ENCODE measurements at places on chromosomes 6 and 20.

- no peak for DNase-seq
These were observed 49.9 kb downstream of the RPRD1B start for GRCh38 chr20:38083338-38084048.

GRCh38 chr20:46648903-46649649, 2.2 kb downstream of the SLC13A3 start:
- DNase-seq, result no peak

GRCh38 chr6:151914484-151914883, 107.0 kb downstream of the ESR1 start:
- DNase-seq, result no peak

- DNase-seq, result no peak
These were observed 41.7 kb upstream of the IL17A start for GRCh38 chr6:52144196-52145076.

GRCh38 chr6:52558266-52559000, 18.4 kb downstream of the TRAM2 start:
- DNase-seq, result no peak

GRCh38 chr6:162385980-162386379, 341.6 kb downstream of the PRKN start:
- no peak for DNase-seq

DNA sequence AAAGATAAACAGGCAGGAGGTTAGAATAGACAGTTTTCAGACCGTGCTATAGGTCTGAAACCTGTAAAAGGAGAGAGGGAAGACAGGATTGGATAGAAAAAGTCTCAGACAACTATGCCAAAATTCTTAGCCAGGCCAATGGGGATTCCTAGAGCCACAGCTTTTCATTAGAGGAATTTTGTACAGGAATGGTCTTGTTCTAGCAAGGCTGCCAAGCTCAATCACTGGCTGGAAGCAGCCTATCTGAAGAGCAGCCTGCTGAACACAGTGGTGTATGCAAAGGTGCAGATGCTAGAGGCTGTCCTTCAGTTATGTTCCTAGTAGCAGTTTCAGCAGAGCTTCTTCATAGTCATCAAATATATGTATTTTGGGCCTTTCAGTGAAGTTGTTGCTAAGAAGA, 313.1 kb downstream of the GRIK2 start:
- no peak for DNase-seq

DNA sequence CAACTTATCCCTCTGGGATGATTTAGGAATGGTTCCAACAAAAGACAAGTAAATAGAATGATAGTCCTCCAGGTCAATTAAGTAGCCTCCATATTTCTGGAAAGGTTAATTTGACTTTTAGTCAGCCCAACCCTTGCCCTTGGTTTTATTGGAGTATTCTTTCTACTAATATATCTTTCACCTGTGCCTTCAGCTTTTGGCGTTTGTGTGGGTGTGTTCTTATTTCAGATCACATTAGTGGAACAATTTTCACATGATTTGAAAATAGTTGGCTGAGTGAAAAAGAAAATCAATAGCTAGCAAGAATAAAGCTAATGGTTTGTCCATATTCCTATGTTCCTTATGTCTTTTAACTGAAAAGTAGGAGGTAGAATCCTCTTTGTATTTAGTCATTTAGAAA, 239.6 kb upstream of the SGK1 start:
- DNase-seq, result no peak

GRCh38 chr6:4916954-4917561, 86.8 kb downstream of the RPP40 start:
- no peak for DNase-seq

GRCh38 chr20:32205843-32206759, 1.4 kb downstream of the PLAGL2 start:
- no peak for DNase-seq

- DNase-seq, result no peak
These were observed 794.1 kb downstream of the EYS start for GRCh38 chr6:64912966-64913365.

DNA sequence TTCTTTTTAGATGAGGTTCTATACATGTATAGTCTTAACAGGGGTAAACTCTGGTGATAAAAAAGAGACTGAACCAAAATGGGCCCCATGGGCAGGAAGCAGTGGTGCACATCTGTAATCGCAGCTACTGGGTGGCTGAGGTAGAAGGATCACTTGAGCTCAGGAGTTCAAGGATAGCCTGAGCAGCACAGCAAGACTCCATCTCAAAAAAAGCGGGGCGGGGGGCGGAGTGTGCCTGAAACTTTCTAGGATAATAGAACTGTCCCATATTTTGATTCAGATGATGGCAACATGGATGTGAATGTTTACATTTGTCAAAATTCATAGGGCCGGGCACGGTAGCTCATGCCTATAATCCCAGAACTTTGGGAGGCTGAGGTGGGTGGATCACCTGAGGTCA, 48.8 kb upstream of the TAF8 start:
- DNase-seq, result no peak

GRCh38 chr6:110137924-110138887, 41.3 kb downstream of the WASF1 start:
- no peak for DNase-seq

GRCh38 chr6:146027586-146028251, 1.1 kb upstream of the GRM1 start:
- DNase-seq, result no peak

GRCh38 chr20:31842471-31843157, 2.8 kb downstream of the FOXS1 start:
- DNase-seq, result no peak

DNA sequence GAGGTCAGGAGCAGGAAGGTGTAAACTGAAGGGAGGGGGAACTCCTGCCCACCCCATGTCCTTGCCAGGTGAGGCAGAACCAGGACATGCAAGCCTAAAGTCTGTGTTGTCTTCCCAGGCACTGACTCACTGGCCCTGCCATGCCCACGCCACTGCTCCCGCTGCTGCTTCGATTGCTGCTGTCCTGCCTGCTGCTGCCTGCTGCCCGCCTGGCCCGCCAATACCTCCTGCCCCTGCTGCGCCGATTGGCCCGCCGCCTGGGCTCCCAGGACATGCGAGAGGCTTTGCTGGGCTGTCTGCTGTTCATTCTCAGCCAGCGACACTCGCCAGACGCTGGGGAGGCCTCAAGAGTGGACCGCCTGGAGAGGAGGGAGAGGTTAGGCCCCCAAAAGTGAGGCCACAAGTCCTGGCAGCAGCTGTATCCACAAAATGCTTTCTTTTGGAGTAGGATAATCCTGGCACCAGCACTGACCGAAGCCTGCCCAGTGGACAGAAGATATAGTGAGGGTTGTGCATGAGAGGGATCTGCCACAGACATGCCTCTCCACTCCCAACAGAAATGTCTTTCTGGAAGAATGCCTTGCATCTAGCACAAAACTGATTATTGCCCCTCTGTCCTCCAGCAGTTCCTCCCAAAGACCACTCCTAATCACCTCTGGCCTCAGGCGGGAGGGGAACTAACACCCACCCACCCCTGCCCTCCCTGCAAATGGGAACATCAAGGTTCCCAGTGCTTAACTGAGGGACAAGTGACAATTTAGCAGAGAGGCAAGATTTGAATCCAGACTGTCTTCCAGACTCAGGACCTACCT, 812 bp downstream of the MYMX start:
- no peak for DNase-seq

- DNase-seq, result no peak
These were observed 75.3 kb downstream of the SSR1 start for GRCh38 chr6:7237653-7238188.

GRCh38 chr6:123908797-123909196, 105.1 kb downstream of the NKAIN2 start:
- DNase-seq, result no peak

DNA sequence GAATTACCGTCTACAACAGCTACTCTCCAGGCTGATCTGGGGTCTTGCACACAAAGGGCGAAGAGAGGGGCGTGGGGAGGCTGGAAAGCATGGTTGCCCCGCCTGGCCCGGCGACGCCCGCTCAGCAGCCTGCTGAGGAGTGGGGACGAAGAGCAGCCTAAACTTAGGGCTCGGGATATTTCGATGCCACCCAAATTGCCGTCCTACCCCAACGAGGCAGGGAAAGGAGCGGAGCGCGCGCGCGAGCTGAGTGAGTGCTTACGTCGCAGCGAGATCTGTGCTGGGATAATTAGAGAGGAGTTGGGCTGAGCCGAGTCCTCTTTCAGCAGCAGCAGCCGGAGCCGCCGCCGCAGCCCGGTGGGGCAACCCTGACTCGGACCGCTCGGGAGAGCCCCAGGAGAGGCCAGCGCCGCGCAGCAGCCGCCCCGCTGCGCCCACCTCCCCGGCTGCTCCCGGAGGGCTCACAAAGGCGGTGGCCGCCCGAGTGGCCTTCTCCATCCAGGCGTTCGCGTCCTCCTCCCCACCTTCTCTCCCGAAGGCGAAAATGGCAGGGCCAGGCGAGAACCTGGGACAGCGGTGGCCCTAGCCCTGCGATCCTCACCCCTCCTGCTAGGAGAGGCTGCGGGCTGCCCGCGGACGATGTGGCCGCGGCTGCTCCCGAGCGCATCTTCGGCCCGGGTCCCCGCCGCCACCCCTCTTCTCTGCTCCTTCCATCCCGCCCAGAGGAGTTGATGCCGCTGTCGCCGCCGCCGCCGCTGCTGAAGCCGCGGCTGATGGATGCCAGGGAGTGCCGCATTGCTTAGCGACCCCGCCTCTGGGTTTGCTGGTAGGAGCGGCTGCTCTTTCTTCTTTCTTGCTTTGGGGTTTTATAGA, at the start of gene CLVS2:
TSS of gene CLVS2 (plus strand) at position 315 of the 873 bp plus-strand sequence. CDS start 1,543 bp downstream, outside the sequence.
- no peak for DNase-seq

GRCh38 chr6:87705070-87705691, 3.1 kb upstream of the AKIRIN2 start:
- peak; percentile 26 for DNase-seq

DNA sequence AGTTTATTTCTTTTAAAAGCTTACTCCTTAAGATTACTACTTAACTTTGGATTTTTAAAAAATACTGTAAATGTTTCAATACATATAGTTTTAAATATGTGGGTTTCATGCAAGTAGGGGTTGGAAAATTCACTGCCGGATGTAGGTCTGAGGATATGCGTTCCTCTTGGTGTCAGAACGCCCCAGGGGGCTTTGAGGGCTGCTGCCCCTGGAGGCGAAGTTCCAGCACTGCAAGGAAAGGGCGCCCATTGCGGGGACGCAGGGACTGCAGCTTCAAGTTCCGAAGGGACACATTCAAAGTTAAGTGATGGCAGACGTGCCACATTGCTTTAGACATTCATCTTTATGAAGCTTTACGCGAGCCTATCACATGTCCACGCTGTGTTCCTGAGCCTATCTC, 152.9 kb downstream of the SOD2 start:
- DNase-seq, result no peak
